ENCODE measurements at places on chromosomes 1 and 21.

DNA sequence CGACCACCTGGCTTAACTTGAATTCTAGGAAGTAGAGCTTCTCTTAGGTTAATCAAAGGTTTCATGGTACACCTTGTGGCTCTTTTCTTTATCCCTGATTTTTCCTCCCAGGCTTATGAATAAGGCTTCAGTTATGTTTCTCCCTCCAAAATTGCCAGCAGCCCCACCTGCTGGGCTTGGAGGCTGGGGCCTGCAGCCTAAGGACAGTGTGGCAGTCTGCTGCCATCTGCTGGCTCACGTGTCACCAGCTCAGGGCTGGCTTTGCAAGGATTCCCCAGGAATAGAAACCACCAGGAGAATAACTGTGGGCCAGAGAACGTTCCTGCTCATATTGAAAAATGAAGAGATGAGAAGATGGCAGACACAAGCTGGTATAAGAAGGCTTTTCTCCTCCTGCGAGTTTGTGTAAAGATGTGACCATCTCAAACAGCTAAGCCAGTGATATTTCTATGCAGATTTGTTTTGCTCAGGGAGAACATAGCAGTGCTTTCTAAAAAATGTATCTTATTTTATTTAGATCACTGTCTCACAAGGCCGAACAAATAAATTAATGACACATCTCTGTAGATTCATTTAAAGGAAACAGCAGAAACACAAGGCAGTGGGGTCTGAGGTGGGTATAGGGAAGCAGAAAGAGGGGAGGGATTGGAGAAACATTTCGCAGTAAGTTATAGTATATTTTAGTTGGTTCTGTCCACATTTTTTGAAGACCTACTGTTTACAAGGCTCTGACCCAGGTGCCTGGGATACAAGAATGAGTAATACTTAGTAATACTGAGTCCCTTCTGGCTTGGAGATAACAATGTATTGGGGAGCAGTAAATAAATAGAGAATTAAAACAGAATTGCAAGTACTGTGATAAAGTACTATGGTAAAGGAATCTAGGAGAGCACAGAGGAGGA is 291.1 kb upstream of the SGIP1 start:
- DNase-seq: peak; percentile 92

DNA sequence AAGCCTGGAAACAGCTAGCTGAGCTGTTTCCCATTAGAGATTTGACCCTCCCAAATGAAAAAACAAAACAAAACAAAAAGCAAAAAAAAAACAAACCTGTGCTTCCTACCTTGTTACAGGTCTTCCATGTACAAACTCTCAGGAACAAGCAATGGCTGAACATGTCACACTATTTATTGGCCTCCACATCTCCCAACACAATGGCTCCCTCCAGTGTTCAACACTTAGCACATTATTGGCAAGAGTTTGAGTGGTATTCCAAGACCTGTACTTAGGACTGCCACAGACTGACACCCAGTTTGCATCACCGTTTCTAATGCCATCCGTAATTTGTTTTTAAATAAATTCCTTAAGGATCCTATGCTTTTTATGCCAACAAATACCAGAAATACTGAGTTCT is 195.0 kb upstream of the OLFM3 start:
- peak; percentile 60 for DNase-seq

- peak; percentile 84 for DNase-seq
Measured at GRCh38 chr1:46611691-46612221, 4.9 kb downstream of the MOB3C start.

DNA sequence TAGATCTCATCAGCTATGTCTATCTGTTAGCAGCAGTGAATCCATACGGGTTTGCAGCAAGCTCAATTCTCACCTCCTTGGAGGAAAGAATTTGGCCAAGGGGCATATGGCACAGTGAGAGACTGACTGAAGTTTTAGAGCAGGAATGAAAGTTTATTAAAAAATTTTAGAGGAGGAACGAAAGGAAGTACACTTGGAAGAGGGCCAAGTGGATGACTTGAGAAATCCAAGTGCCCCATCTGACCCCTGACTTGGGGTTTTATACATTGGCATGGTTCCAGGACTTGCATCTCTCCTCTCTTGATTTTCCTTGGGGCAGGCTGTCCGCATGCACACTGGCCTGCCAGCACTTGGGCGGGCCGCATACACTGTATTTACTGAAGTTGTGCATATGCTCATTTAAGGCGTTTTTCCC is 9.2 kb upstream of the OSBPL9 start:
- no peak for DNase-seq

GRCh38 chr1:177441281-177441680 is 270.5 kb downstream of the BRINP2 start:
- DNase-seq: no peak

DNA sequence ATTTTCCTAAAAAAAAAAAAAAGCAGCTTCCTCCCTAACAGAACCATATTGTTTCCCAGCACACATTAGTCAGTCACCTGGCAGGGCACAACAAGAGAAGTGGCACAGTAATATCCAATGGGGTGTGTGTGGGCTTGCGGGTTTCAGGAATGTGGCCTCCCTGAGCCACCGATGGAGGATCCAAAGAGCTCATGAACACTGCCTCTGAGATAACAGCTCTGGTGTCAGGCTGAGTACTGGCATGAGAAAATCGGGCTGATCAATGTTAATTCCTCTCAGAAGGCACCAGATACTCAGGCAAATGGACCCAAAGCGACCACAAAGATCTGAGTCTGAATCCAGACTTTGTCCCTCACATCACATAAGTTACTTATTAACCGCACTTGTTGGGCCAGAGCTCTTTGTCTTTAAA is 2.2 kb upstream of the LYPD8 start:
- DNase-seq: no peak

DNA sequence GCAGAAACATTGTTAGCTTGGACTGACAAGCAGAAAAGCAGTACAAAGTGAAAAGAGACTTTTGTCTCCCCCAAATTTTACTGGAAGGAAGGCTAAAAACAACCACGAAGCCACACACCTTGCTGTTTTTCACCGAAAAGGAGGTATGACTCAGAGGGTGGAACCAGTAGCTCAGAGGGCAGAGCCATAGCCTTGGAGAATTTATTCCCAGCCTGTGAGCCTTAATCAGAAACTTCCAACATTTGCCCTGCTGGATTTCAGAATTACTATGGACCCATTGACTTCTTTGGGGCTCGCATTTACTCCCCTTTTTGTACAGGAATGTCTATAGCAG is 32.0 kb downstream of the RPS6KC1 start:
- no peak for DNase-seq

- no peak for DNase-seq
Measured at GRCh38 chr1:11671544-11672286, 7.7 kb downstream of the FBXO6 start.

GRCh38 chr1:106268070-106268469 is 788.4 kb upstream of the PRMT6 start:
- peak; percentile 58 for DNase-seq

DNA sequence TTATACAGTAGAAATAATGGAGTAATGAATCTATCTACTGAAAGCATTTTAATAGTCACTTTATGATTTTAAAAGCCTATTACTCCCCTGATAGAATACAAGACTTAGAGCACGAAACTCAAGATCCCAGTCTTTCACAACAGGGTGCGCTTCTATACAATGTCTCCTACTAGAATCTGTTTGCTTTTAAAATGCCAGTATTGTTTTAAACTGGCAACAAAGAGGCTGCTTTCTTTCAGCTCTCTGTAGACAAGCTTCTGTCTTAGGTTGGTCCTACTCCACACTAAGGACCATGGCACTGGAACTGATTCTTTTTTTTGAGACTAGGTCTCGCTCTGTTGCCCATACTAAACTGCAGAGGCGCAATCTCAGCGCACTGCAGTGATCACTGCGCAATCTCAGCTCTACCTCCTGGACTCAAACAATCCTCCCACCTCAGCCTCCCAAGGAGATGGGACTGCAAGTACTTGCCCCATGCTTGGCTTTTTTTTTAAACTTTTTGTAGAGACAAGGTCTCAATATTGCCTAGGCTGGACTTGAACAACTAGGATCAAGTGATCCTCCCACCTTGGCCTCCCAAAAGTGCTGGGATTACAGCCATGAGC is 4.8 kb downstream of the DCAF8 start:
- no peak for DNase-seq

DNA sequence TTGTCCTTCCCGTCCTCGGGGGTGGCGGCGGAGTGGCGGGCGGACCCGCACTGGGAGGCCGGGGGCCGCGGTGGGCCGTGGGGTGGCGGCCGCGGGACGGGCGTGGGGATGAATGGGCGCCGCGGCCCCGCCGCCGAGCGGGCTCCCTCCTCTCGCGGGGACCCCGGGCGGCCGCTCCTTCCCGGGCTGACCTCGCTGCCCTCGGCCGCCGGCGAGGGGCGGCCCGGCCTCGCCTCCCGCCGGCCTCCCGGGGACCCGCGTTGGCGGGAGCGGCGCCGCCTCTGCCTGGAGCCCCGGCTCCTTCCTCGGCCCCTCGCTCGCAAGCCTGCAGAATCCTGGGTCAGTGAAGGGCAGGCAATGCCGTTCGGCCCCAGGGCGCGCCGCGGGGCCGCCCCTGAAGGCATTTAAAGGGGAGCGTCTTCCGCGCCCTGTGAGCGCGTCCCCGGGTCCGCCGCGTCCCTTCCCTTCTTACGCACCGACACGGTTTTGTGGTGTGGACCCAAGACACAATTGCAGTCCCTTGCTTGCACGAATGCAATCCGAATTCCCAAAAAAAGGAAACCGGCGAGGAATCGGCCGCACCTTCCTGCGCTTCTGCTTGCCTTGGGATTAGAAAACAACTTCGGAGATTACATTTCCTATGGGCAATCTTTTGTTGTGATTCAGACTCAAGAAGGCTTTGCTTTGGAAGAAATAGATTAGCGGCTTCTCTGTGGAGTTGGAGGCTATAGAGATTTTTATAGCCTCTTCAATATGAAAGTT is 776 bp downstream of the ITSN1 start:
- peak; percentile 53 for DNase-seq

GRCh38 chr1:211009944-211010343 is 124.0 kb downstream of the KCNH1 start:
- DNase-seq: no peak

DNA sequence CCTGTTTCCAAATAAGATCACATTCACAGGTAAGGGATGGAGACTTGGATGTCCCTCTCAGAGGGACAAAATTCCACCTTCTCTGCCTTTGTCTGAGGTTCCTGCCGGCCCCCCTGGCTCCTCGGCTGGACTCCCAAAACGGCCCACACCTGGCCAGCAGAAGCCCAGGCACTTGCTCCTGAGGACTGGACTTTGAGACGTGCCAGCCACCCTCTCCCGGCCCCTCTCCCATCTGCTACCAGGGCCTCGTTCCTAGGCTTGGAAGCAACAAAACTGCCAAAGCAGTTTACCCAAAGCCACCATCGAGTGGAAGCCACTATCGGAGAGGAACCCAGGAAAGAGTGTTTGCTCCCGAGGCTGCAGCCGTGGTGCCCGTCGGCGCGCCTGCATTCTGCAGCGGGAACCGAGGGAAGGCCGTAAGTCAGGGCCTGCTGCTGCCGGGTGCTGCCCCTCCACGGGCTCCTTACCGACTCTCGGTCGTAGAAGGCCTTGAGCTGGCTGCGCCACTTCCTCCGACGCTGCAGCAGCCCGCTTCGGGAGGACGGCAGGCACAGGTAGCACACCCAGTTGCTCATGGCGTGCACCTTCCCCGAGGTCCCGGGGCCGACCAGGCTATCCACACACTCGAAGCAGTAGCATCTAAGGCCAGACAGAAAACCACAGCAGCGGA is 3.5 kb downstream of the DNMT3L start:
- no peak for DNase-seq

GRCh38 chr1:68470388-68470970 is 20.7 kb upstream of the RPE65 start:
- peak; percentile 53 for DNase-seq

DNA sequence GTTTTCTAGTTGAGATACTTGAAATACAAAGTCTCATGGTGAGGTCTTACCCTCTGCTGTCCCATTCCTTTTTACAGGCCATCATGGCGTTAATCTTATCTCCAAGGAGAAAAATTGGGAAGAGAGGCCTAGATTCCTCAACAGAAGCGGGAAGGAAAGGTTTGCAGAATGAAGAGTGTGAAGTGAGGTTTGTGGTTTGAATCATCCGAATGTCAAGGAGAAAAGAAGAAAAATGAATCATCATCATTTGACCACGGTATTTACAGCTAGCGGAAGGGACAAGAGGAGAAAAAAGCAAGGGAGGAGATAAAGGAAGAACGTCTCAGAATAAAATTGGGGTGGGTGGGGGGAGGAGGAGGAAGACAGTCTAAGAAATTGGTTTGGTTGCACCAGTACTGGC is 935 bp upstream of the COG2 start:
- peak; percentile 82 for DNase-seq

DNA sequence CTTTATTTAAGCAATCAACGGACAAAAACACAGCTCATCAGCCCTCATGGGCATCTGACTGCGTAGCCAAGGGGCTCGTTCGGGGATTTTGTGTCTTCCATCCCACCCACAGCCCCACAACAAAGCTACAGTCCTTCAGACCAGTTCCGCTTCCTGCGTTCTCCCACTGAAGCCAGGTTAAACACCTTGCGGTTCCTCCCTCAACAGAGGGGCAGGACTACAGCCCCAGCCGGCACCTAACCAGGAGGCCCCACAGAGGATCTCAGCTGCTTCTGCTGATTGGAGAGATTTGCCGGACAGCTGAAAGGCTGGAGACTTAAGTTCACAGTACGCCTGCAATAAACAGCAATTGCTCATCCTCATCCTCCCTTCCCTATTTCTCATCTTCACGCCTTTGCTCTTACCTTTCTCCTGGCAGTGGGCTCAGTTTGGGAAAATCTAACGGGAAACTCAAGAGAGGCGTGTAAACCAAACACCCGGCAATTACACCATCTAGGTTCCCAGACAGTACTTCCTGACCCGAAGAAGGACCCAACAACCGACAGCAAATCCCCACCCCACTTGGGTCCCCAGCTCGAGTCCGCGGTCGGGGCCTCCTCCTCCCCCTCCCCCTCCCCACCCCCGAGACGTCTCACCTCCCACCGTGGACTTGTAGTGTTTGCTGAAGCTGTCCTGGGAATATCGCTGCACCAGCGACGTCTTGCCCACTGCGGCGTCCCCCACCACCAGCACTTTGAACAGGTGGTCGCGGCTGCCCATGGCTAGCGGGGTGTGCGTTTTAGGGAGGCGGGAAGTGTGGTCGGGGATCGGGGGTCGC is 876 bp downstream of the RAB29 start:
- peak; percentile 37 for DNase-seq

DNA sequence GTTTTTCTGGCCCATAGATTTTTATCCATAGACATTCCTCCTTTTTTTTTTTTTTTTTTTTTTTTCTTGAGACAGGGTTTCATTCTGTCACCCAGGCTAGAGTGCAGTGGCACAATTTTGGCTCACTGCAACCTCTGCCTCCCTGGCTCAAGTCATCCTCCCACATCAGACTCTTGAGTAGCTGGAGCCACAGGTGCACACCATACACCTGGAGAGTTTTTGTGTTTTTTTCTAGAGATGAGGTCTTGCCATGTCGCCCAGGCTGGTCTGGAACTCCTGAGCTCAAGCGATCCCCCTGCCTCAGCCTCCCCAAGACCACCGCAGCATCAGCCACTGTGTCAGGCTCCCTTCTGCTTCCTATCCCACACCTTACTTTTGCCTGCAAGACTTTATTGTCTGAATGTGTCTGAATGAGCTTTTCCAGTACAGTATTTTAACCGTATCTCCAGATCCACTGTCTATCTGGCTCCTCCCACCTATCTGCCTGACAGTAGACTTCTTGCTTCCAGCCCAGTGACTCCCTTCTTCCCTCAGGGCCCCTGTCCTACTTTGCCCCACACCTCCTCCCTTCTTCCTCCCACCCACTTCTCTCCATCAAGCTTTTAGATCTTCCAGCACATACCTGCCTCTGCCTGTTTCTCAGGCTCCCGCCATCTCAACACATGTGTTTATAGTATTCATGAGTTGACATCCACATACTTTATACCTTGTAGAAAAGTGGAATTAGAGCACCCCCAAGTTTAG is 6.1 kb downstream of the C1orf21 start:
- DNase-seq: no peak

Measured in ELR (cell line).